ENCODE measurements at places on chromosomes 16 and 17.

- no peak for DNase-seq
Observed at GRCh38 chr16:3008690-3009037, 4.1 kb upstream of the CLDN9 start.

- DNase-seq, result no peak
Observed at GRCh38 chr17:38598536-38598935, 7.2 kb downstream of the SRCIN1 start.

GRCh38 chr16:87881324-87882200 is 12.3 kb upstream of the SLC7A5 start:
- DNase-seq, result no peak

DNA sequence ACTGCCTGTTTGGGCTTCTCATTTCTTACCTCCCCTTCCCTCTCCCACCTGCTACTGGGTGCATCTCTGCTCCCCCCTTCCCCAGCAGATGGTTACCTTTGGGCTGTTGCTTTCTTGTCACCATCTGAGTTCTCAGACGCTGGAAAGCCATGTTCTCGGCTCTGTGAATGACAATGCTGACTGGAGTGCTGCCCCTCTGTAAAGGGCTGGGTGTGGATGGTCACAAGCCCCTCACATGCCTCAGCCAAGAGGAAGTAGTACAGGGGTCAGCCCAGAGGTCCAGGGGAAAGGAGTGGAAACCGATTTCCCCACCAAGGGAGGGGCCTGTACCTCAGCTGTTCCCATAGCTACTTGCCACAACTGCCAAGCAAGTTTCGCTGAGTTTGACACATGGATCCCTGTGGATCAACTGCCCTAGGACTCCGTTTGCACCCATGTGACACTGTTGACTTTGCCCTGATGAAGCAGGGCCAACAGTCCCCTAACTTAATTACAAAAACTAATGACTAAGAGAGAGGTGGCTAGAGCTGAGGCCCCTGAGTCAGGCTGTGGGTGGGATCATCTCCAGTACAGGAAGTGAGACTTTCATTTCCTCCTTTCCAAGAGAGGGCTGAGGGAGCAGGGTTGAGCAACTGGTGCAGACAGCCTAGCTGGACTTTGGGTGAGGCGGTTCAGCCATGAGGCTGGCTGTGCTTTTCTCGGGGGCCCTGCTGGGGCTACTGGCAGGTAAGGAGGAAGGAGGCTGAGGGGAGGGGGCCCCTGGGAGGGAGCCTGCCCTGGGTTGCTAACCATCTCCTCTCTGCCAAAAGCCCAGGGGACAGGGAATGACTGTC is at the start of gene CD68:
Gene CD68, plus strand, starts transcription at position 638 of the 833 bp plus-strand sequence. Its CDS starts 40 bp downstream, at position 678.
- no peak for DNase-seq

DNA sequence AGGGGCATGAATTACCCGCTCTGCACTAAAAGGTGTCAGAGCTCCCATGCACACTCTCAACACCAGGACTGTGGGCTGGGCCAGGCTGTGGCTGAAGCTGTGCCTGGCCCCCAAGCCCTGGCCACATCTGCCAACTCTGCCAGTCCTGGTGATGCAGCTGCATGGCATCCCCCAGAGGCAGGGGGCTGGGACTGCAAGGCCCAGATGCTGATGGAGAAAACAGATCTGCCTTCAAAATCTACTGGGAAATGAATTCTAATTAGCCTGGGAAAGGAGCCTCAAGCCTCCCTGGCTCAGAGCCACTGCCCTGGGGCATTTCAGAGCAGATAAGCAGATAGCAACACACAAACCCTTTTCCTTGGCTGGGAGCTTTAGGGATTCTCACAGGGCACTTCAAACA is 3.4 kb downstream of the CHST6 start:
- DNase-seq, result no peak

- no peak for DNase-seq
Observed at GRCh38 chr17:62760059-62760944, 47.8 kb downstream of the MARCHF10 start.

DNA sequence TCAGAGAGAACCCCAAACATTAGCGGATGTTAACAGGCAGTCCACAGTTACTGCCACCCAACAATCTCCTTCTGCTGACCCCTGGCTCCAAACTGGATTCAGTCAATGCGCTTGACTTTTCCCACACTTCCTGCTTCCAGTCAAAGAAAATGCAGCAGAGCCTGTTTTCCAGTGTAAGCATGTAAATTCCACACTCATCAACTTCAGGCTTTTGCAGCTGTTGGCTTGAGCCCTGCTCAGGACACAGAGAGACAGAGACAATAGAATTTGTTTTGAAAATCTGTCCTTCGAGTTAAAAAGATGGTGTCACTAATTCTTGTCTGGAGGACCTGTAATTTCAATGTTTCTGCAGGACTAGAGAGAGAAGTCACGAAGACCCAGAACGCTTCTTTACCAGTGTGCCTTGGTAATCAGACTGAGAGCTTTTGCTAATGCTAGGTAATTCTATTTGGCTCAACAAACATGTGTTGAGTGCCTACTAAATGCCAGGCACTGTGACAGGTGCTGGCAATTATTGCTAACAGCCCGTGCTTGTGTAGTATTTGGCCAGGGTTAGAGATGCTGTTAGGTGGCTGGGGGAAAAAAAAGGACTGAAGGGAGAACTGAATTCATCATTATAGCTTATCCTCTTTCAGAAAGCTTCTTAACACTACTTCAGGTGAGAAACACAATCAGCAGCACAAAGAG is 32.5 kb downstream of the HOXB1 start:
- no peak for DNase-seq

DNA sequence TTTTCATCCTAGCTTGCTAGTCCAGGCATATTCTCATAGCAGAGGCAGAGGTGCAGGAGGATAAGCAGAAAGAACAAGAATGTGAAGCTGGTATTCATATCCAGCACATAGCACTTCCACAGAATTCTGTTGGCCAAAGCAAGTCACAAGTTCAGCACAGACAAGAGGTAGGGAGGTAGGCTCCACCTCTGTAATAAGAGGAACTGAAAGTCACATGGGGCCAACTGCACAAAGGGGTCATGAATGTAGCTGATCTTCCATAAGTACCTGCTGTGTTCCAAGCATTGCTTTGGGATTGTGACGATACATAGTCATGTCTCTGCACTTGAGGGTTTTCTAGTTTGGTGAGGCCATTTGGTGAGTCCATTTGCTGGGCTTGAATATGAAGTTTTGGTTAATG is 110.8 kb upstream of the MPHOSPH6 start:
- DNase-seq, result no peak

GRCh38 chr17:59093702-59094231 is 12.9 kb downstream of the TRIM37 start:
- DNase-seq, result no peak

DNA sequence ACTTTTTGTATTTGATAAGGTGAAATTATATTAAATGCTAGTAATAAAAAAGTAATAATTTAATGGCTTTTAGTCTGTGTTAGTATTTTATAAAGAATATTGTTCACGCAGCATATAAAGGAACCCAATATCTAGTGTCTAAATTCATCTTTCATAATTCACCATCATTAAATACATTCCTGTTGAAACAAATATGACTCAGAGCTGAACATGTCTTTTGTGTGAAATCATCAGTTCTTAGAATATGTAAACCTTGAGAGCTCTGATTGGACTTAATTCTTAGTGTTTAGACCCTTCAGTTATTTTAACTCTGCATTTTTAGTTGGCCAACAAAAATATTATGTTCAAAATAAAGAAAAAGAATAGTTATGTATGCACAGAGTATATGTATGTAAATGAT is 71.8 kb downstream of the ABHD15 start:
- DNase-seq, result no peak

DNA sequence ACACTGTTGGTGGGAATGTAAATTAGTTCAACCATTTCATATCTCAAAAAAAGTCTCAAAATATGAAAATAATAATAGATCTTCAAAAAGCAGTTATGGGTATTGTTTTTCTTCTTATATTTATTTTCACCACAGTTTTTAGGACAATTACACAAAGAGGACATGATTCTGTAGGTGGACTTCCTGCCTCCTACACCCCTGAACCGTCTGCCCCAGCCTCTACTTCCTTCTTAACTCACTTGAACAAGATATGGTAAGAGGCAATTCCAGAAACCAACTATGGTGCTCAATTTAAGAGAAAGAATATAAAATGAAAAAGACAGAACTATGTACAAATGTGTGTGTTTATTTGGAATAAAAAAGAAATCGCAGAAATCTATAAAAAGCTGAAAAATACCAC is 74.1 kb upstream of the MON1B start:
- DNase-seq, result no peak

DNA sequence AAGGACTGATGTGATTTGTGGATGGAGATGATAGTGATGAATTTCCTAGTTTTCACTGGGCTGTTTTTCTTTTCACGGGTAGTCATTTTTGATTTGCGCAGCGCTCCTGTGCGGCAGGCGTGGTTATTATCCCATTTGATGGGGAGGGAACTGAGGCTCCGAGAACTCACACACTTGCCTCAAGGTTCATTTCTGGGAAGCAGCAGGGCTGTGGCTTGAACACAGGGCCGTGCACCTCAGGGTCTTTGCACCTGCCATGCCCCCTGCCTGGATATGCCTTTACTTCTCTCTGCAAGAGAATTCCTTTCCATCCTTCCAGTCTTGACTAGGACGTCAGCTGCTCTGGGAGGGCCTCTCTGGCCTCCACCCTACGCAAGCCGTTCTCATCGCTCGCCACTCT is 16.3 kb upstream of the WFDC1 start:
- no peak for DNase-seq

GRCh38 chr17:55056526-55056925 is 88.0 kb downstream of the STXBP4 start:
- no peak for DNase-seq

DNA sequence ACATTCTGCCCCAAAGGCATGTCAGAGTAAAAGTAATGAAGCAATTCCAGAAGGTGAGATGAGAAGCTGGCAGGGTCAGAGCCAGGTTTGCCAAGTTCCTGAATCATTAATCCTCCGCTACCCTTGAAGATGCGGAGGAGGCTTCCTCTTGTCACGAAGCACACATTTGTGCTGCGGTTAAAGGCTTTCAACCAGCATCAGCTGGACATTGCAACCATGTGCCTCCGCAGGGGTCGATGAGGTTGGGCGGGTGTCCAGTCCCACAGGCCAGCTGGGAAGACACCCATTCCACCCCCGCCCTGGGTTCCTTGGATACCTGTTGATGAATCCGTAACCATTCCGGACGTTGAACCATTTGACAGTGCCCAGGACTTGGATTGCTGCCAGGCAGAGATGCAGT is 1.3 kb downstream of the YBX2 start:
- DNase-seq, result no peak

GRCh38 chr17:38358586-38359513 is 7.2 kb downstream of the SOCS7 start:
- no peak for DNase-seq

DNA sequence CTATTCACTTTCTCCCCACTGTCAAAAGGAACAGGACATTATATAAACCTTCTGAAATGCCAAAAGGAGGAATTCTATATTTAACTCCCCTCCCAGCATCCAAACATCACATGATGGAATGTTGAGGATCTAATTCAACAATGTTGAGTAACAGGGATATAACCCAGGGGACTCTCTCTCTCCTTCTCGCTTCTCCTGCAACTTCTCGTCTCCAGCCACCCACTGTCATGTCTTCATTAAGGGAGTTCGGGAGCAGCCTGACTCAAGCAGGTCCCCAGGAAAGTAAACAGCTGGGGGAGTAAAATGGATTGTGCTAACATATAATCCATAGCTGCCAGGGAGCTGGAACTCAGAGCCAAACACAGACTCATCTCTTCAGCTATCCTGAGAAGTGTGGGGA is 51.7 kb downstream of the GRIN2A start:
- DNase-seq, result no peak

All from central memory CD8-positive, alpha-beta T cell (primary cell).